ENCODE measurements at places on chromosomes 1 and 21.

DNA sequence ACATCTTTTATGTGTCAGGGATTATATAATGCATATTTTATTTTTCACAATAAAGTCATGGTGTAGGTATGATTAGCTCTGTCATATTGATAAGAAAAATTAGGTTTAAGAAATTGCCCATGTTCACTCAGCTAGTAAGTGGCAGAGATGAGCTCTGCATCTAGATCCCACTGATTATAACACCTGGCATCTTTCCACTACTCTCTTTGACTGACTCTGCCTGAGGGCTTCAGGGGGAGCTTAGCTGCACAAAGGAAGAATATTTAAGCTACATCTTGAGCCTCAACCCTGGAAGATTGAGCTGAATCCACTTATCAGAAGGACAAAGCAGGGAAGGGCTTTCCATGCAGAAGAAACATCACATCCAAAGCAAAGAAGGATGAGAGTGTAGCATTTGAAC, 190.4 kb downstream of the MIS18A start:
- no peaks in the 10 kb centered on the region for H3K27me3 ChIP-seq
- no peaks in the 10 kb centered on the region for H3K36me3 ChIP-seq
- no peak for DNase-seq
- no peaks in the 10 kb centered on the region for H3K4me1 ChIP-seq

GRCh38 chr1:81681601-81682266, 119.0 kb upstream of the ADGRL2 start:
- no peak for DNase-seq
- H3K4me3 ChIP-seq, result no peak overlapping the region
- H3K4me1 ChIP-seq, result no peaks in the 10 kb centered on the region
- H3K27ac ChIP-seq, result no peak overlapping the region
- H3K36me3 ChIP-seq, result no peaks in the 10 kb centered on the region

GRCh38 chr1:172266528-172267174, 153.8 kb upstream of the C1orf105 start:
- no peak for DNase-seq
- no peaks in the 10 kb centered on the region for H3K27me3 ChIP-seq
- no peak overlapping the region for H3K27ac ChIP-seq
- H3K4me1 ChIP-seq, result no peaks in the 10 kb centered on the region
- H3K4me3 ChIP-seq, result no peak overlapping the region
- H3K36me3 ChIP-seq, result no peaks in the 10 kb centered on the region

- H3K36me3 ChIP-seq, result no peaks in the 10 kb centered on the region
- no peak overlapping the region for H3K27ac ChIP-seq
- no peak for DNase-seq
- peaks cover 20% of the 10 kb centered on the region for H3K27me3 ChIP-seq
Measured at GRCh38 chr1:149915429-149916192, 2.0 kb downstream of the SV2A start.

DNA sequence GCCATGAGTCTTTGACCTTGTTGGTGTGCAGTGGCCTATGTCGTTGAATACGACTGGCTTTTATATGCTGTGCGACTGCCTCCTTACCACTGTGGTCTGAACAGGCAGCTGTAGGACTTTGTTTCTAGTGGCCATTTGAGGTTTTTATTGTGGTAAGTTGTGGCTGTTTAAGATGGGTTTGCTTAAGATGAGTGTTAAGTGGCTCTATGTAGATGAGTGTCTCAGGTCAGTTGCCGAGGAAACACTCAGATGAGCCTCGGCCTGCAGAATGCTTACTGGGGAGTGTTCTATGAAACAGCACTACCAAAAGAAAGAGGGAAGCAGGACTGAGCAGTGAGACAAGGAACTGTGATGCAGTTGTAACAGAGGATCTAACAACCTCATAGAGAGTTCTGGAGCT, 14.9 kb upstream of the CD1C start:
- H3K36me3 ChIP-seq, result no peaks in the 10 kb centered on the region
- H3K4me1 ChIP-seq, result peaks cover 23% of the 10 kb centered on the region
- peak; percentile 37 for DNase-seq
- H3K27me3 ChIP-seq, result no peaks in the 10 kb centered on the region

DNA sequence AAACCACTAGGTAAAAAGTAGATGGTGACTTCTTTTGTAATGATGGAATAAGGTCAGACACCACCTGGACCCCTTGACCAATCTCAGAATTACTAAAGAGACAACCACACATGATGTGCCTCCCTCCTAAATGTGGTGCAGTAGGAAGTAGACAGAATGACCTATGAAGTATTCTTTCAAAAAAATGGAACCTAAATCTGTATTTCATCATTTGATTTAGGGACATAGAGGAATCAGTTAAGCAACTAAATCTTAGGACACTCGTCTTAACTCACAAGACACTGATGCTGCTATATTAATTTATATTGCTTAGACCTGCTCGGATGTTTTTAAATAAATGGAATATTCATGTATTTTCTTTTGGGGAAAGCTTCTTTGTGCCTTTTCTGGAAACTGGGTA, 80.9 kb upstream of the IRF2BP2 start:
- no peak overlapping the region for H3K4me3 ChIP-seq
- DNase-seq, result no peak
- no peak overlapping the region for H3K27ac ChIP-seq
- H3K27me3 ChIP-seq, result no peaks in the 10 kb centered on the region
- no peaks in the 10 kb centered on the region for H3K36me3 ChIP-seq

- no peak overlapping the region for H3K4me3 ChIP-seq
- H3K27me3 ChIP-seq, result no peaks in the 10 kb centered on the region
- H3K4me1 ChIP-seq, result peaks cover 41% of the 10 kb centered on the region
- H3K27ac ChIP-seq, result no peak overlapping the region
- peak; percentile 89 for DNase-seq
- no peaks in the 10 kb centered on the region for H3K36me3 ChIP-seq
Measured at GRCh38 chr1:92994105-92994712, 32.9 kb upstream of the DIPK1A start.

- no peak overlapping the region for H3K4me3 ChIP-seq
- no peaks in the 10 kb centered on the region for H3K4me1 ChIP-seq
- no peaks in the 10 kb centered on the region for H3K27me3 ChIP-seq
- no peak overlapping the region for H3K27ac ChIP-seq
- DNase-seq, result no peak
- H3K36me3 ChIP-seq, result no peaks in the 10 kb centered on the region
Measured at GRCh38 chr1:26517766-26518049, 11.9 kb upstream of the RPS6KA1 start.

- H3K4me3 ChIP-seq, result no peak overlapping the region
- no peak for DNase-seq
- H3K36me3 ChIP-seq, result no peaks in the 10 kb centered on the region
- peaks cover 2% of the 10 kb centered on the region for H3K27me3 ChIP-seq
Measured at GRCh38 chr1:175580841-175581240, 162.6 kb downstream of the TNR start.

DNA sequence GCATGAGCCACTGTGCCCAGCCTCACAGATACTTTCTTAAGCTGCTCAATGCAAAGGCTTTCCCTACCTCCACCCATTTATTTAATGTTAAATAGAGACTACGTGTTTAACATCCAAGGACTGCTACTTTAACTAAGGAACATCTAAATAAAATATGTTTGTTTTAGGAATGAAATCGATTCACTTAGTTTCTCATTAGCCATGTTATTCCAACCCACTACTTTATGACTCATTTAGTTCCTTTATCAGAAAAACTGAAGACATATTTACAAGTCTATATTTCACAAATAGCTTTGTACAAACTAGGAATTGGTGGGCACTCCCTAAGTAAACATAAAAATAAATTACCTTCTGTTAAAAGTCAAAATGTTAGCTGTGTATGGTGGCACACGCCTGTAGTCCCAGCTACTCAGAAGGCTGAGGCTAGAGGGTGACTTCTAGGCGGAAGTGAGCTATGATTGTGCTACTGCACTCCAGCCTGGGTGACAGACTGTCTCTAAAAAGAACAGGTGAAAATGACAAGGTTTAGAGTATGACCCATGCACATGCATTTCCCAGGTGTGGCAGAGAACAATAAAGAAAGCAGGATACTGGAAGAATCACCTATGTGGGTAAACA, 39.9 kb upstream of the AK4 start:
- H3K27ac ChIP-seq, result no peak overlapping the region
- no peak overlapping the region for H3K4me3 ChIP-seq
- H3K27me3 ChIP-seq, result peaks cover 4% of the 10 kb centered on the region
- H3K36me3 ChIP-seq, result no peaks in the 10 kb centered on the region
- H3K4me1 ChIP-seq, result no peaks in the 10 kb centered on the region

DNA sequence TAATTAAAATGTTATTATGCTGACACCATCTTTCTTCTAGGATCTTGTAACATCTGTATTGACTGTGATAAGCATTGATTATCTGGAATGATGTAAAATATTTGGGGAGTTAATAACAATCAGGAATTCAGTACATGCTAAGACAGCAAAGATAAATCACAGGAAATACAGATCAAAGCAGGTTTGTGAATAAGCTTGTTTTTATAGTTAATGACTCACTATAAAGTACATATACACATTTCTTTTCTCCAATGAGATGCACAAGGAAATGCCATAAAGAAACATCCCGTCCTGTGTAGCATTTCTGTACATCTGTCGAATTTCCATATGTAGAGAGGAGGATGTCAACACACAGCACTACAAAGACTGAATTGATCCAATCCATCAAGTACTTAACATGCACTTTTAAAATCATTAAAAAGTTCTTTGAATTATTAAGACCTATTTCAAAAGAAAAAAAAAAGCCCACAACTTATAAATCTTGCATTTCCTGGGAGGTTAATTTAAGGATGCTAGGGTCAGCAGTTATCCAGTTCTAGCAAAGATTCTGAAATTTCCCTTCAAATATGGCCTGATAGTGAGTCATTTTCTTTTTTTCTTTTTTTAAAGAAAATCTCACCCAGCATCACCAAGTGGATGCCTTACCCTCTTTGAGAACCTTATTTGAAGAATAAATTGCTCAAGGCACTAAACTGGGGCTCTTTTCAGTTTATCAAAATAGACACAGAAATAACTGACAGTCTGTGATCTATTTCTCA, 243.2 kb upstream of the NR5A2 start:
- no peaks in the 10 kb centered on the region for H3K4me1 ChIP-seq
- H3K27me3 ChIP-seq, result no peaks in the 10 kb centered on the region
- no peaks in the 10 kb centered on the region for H3K36me3 ChIP-seq
- no peak overlapping the region for H3K27ac ChIP-seq

- no peak overlapping the region for H3K27ac ChIP-seq
- H3K4me3 ChIP-seq, result no peak overlapping the region
- no peaks in the 10 kb centered on the region for H3K36me3 ChIP-seq
Measured at GRCh38 chr21:14547834-14548513, 1.9 kb upstream of the SAMSN1 start.
